ENCODE measurements at places on chromosomes 12 and 14.

DNA sequence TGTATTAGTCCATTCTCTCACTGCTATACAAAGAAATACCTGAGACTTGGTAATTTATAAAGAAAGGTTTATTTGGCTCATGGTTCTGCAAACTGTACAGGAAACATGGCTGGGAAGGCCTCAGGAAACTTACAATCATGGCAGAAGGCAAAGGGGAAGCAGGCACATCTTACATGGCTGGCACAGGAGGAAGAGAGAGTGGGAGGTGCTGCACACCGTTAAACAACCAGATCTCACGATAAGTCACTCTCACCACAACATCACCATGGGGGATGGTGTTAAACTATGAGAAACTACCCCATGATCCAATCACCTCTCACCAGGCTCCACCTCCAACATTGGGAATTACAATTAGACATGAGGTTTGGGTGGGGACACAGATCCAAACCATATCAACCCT is 191.8 kb upstream of the PLXNC1 start:
- DNase-seq: no peak

GRCh38 chr12:83123039-83123438 is 436.3 kb downstream of the TMTC2 start:
- DNase-seq: no peak

DNA sequence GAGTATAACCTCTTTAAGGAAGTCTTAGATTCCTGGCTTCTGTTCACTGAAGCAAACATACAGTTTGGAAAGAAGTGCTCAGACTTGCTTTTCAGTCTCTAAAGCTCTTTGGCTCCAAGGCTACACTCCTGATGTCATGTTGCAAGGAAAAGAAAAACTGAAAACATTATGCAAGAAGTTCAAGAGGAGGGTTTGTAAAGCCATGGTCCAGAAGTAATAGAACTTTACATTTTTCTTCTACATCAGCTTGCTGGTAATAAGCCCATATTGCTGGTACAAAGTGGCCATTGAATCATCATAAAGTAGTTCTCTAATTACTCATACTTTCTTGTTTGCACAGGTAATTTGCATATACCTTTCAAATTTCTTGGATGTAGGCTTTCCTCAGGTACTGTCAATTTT is 83.6 kb downstream of the BBS10 start:
- no peak for DNase-seq

- DNase-seq: peak; percentile 83
Observed at GRCh38 chr12:121799842-121800693, 3.7 kb upstream of the SETD1B start.

DNA sequence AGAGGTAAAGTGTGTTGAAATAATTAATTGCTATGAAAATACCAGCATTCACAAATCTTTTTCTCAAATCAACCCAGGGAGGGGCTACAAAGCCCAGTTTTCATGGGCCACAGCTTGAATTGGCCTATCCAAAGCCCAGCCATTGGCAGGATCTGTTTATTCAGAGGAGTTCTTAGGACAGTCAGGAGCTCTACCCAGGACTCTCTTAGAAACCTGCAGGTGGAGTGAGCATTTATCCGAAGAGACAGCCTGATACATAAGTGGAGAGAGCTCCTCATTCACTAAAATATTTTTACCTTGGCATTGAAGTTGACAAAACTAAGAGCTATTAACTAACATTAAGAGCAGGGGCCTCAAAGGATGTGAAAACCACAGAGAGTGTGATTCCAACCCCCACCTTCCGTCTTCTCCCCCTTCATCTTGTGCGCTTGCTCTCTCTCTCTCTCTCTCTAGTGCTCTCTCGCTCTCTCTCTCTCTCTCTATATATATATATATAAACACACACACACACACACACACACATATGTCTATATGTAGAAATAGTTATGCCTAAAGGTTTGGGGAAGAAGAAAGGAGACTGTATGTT is 315.5 kb downstream of the SNAPC1 start:
- no peak for DNase-seq

GRCh38 chr12:2053691-2054090 is 904 bp downstream of the CACNA1C start:
- no peak for DNase-seq

GRCh38 chr14:32818581-32818980 is 120.1 kb upstream of the NPAS3 start:
- no peak for DNase-seq

DNA sequence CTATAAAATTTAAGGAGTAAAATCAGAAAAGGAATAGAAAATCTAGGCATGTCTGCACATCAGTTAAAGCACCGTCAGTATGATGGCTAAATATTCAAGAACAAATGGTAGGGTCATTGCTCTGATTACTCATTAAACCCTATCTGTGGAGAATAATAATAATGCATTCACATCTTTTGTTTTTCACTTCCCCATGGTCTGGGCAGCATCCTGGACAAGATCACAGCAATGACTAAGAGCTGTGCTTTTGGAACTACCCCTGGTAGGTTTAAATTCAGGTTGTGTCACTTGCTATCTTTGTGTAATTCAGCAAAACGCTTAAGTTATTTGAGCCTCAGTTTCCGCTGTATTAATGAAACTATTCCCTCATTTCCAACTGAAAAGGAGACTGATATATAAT is 33.1 kb downstream of the C12orf42 start:
- DNase-seq: no peak

- no peak for DNase-seq
Observed at GRCh38 chr14:75627406-75627805, 33.3 kb downstream of the ERG28 start.

DNA sequence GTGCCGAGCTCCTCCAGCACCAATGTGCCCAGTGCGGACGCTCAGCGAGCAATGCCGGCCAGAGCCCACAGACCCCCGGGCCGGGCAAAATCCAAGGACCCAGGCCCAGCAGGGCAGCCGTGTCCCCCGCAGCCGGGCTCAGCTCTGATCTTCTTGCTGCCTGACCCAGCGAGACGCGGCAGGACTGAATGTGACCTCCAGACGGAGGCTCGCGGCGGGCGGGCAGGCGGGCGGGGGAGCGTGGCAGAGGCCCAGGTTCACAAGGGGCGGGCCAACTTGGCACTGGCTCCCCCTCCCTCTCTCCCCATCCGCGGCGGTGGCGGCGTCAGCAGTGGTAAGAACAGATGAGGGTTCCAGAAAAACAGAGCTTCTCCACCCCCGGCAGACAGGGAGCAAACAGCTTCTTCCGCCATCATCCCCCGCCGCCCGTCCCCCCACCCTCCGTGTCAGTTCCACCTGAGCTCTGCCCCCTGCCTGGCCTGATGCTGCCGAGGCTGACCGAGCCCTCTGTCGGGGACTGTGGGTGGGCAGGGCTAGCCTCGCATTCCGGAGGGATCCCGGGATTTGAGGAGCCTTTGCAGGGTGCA is 94.3 kb downstream of the RFLNA start:
- peak; percentile 79 for DNase-seq

GRCh38 chr12:112979041-112979680 is 842 bp downstream of the OAS2 start:
- no peak for DNase-seq

DNA sequence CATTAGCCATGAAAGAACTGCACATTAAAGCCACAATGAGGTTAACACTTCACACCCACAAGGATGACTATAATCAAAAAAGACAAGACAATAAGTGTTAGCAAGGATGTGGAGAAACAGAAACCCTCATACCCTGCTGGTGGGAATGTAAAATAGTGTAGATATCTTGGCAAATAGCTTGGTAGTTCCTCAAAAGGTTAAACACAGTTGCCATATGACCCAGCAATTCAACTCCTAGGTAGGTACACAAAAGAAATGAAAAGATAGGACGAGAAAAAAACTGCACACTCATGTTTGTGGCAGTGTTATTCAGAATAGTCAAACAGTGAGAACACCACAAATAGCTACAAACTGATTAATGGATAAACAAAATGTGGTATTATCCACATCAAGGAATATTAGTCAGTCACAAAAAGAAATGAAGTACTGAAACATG is 93.5 kb downstream of the ATXN2 start:
- no peak for DNase-seq

DNA sequence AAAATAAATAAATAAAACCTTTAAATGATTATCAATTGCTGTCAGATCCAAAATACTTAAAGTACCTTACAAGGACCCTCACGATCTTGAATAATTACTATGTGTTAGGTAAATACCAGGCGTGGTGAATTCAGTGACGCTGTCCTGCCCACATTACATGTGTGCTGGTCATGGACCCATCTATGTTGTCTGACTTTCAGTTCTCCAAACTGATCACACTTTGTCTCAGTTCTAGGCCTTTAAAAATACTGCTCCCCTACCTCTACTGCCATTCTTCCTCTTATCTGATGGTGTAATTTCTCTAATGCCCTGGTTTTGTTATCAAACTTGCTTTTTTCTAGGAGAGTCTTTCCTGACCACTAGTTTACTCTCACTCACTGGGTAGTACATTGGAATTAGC is 520.7 kb downstream of the TRHDE start:
- no peak for DNase-seq

GRCh38 chr14:55665067-55665675 is 85.2 kb downstream of the KTN1 start:
- no peak for DNase-seq

GRCh38 chr12:128290938-128291337 is 24.0 kb downstream of the TMEM132C start:
- no peak for DNase-seq

DNA sequence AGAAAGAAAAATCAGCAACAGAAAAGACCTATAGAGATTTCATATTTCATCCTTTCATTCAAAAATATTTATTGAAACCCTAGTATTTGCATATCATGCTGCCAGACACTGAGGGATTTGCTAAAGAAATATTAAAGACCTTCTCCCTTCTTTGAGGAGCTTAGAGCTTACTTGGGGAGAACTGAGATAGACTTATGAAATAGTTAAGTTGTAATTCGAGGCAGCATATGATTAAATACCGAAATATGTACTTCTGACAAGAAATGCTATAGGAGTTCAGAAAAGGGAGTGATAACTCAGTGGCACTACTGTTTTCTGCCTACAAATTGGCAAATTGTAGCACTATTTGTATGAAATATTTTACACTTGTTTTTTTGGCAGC is 59.1 kb downstream of the PLXNC1 start:
- DNase-seq: no peak

DNA sequence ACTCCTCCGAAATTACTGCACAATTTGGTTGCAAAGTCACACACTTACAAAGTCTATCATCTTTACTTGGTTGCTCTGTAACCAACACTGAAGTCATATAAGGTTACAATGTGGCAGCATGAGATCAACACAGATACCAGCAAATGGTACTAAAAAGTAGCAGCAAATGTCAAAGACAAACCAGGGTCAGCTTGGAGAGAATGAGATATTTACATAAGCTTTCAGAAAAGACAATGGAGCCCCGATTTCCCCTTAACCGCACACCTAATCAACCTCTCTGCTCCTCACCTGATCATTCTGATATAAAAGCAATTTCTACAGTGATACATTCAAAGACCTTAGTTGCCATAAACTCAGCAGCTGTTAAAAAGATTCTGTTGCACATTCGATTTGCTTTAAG is 76.4 kb upstream of the FOXN3 start:
- no peak for DNase-seq

DNA sequence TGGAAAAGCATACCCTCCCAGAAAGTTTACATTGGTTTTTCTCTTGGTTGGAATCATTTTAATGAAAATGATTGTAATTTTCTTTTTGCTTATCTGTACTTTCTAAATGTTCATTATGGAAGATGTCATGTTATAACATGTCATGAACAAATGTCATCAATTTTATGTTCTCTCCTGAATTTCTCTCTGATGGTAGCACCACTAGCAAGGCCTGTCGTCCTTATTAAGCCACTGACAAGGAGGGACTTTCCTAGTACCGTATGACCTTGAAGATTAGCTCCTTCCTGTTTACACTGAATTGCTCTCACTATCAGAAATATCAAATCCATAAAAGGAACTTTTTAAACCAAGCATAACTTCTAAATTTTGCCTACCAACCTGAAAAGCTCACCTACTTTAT is 99.0 kb downstream of the ESR2 start:
- DNase-seq: no peak

DNA sequence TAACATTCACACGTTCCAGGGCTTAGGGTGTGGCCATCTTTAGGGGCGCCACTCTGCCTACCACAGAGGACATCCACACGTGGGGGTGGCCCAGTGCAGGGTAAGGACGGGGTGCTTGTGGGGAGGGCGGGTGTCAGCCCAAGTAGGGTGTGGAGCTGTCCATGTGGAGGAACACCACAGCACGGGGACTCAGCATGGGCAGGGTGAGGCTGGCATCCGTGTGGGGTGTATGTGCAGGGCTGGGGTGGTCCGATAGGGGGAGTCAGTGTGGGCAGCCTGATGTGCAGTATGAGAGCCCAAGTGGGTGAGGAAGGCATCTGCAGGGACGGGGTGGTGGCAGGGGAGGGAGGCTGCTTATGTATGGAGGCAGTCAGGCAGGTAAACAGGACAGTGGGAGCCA is 17.7 kb downstream of the PSMC1 start:
- no peak for DNase-seq

- no peak for DNase-seq
Observed at GRCh38 chr14:49193332-49194065, 392.7 kb downstream of the RPS29 start.

- no peak for DNase-seq
Observed at GRCh38 chr12:58732894-58733293, 187.4 kb downstream of the LRIG3 start.

- DNase-seq: peak; percentile 59
Observed at GRCh38 chr12:69042970-69043369, 110.0 kb upstream of the CPM start.

DNA sequence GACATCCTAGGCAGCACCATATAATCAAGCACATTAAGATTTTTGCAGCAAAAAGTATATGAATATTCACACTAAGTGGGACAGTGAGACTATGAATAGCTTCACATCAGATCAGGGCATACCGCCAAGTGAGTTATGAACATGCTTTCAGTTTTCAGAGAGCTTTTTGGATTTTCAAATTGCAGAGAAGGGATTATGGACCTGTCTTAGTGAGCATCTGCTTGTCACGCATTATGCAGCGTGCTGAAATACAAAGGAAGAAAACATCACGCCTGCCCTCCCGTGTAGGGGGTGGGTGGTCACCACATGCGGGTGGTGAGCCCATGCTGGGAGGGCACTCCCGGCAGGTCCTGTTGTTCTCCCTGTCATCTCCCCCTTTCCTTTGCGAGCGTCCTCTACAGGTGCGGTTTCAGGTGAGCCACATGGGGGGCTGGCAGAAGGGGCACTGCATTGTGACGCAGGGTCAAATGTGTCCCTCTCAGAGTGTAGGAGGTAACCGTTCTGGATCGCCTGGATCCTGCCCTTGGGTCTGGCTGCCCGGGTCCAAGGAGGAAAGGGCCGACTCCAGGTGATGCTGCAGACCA is 42.6 kb downstream of the TRAF3 start:
- no peak for DNase-seq

DNA sequence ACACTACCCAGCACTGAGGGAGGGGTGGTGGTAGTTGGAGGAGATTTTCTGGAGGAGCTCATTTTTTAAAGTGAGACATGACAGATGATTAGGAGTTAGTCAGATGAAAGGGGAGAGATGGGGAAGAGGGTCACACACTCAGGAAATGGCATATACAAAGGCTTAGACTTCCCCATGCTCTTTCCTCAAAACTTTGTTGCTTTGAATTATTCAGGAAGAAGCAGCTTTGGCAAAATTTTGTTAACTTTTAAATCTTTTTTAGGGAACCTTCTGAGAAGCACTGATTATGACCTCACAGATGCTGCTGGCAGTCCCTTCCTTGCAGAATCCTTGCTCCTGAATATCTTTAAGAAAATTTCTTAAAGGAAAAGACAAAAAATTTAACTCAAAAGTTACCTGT is 19.8 kb downstream of the ALDH6A1 start:
- DNase-seq: no peak

- no peak for DNase-seq
Observed at GRCh38 chr12:80045594-80045993, 53.7 kb upstream of the OTOGL start.

GRCh38 chr12:111597831-111598636 is 1.1 kb downstream of the ATXN2 start:
- peak; percentile 19 for DNase-seq

All from NCI-H510A (cell line).